Inflammatory macrophage (primary cell): ENCODE measurements at places on chromosomes 12 and 14.
A peak's percentile ranks its signal among the peaks of the same experiment; 100 is the strongest.

GRCh38 chr12:122943196-122943595, 23.1 kb downstream of the ABCB9 start:
- DNase-seq, result peak; percentile 29

GRCh38 chr14:59320361-59320760, 131.9 kb downstream of the DAAM1 start:
- DNase-seq, result no peak

GRCh38 chr14:92546347-92547053, 32.9 kb downstream of the RIN3 start:
- no peak for DNase-seq

- DNase-seq, result no peak
Measured at GRCh38 chr12:31570880-31571279, 20.1 kb downstream of the DENND5B start.

- peak; percentile 73 for DNase-seq
Measured at GRCh38 chr14:67934087-67934486, 114.5 kb downstream of the RAD51B start.
